ENCODE measurements at places on chromosomes 16 and 17.

- H3K4me3 ChIP-seq = no peak overlapping the region
- DNase-seq = no peak
- H3K27me3 ChIP-seq = no peaks in the 10 kb centered on the region
- no peak overlapping the region for H3K27ac ChIP-seq
- no peaks in the 10 kb centered on the region for H3K4me1 ChIP-seq
These were observed 20.2 kb downstream of the KNOP1 start for GRCh38 chr16:19697756-19698318.

- peaks cover 10% of the 10 kb centered on the region for H3K27me3 ChIP-seq
- H3K27ac ChIP-seq = no peak overlapping the region
- no peak overlapping the region for H3K4me3 ChIP-seq
These were observed 44.8 kb downstream of the WNT3 start for GRCh38 chr17:46773676-46774075.

DNA sequence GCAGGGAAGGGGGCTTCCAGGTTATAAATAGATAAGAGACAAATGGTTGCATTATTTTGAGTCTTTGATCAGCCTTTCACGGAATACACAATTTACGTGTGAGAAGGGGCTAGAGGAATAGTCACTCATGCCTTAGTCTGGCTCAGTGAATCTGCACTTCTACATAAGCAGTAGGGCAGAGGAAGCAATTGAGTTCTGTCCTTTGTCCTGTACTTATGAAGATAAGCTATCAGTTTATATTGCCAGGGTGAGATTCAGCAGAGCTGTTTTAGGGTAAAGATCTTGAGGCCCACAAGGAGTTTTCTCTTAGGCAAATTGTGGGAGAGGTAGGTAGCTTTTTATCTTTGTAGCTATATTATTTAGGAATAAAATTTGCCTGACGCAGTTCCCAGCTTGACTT lies 33.3 kb downstream of the TOM1L1 start:
- no peak overlapping the region for H3K4me3 ChIP-seq
- no peaks in the 10 kb centered on the region for H3K27me3 ChIP-seq
- H3K4me1 ChIP-seq = no peaks in the 10 kb centered on the region
- H3K27ac ChIP-seq = no peak overlapping the region
- no peak for DNase-seq

GRCh38 chr16:11978080-11978479 lies 1.5 kb downstream of the SNX29 start:
- no peak for DNase-seq
- peak overlapping the region; percentile 98 for H3K4me3 ChIP-seq
- H3K27me3 ChIP-seq = no peaks in the 10 kb centered on the region
- H3K36me3 ChIP-seq = peaks cover 58% of the 10 kb centered on the region
- H3K4me1 ChIP-seq = peaks cover 41% of the 10 kb centered on the region
- peak overlapping the region; percentile 94 for H3K27ac ChIP-seq

GRCh38 chr17:34113089-34113488 lies 142.0 kb upstream of the CCL2 start:
- H3K36me3 ChIP-seq = no peaks in the 10 kb centered on the region
- H3K27ac ChIP-seq = no peak overlapping the region
- DNase-seq = no peak
- no peak overlapping the region for H3K4me3 ChIP-seq
- peaks cover 37% of the 10 kb centered on the region for H3K27me3 ChIP-seq
- no peaks in the 10 kb centered on the region for H3K4me1 ChIP-seq

GRCh38 chr17:58679263-58680037 lies 12.4 kb downstream of the TEX14 start:
- no peak overlapping the region for H3K4me3 ChIP-seq
- H3K27me3 ChIP-seq = peaks cover 5% of the 10 kb centered on the region
- no peaks in the 10 kb centered on the region for H3K36me3 ChIP-seq
- peak overlapping the region; percentile 43 for H3K27ac ChIP-seq
- no peak for DNase-seq
- peaks cover 3% of the 10 kb centered on the region for H3K4me1 ChIP-seq

DNA sequence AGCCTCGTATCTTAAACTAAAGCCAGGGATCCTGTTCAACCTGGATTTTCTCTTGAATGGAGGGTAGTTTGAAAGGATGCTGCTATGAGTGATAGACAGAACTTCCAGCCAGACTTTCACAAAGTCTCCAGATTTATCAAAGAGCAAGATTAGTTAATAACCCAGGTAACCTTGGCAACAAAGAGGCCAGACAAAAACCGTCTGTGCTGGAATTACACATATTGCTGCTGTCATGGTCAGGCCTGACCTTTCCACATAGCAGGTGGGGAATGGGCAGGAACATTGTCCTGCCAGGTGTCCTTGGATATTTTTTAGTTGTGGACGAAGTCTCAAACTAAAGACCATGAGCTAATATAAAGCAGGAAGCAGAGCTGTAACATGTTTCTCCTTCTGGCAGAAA lies 52.5 kb downstream of the HLF start:
- DNase-seq = no peak
- H3K4me1 ChIP-seq = no peaks in the 10 kb centered on the region
- H3K27ac ChIP-seq = no peak overlapping the region
- no peak overlapping the region for H3K4me3 ChIP-seq
- peaks cover 17% of the 10 kb centered on the region for H3K27me3 ChIP-seq
- no peaks in the 10 kb centered on the region for H3K36me3 ChIP-seq

DNA sequence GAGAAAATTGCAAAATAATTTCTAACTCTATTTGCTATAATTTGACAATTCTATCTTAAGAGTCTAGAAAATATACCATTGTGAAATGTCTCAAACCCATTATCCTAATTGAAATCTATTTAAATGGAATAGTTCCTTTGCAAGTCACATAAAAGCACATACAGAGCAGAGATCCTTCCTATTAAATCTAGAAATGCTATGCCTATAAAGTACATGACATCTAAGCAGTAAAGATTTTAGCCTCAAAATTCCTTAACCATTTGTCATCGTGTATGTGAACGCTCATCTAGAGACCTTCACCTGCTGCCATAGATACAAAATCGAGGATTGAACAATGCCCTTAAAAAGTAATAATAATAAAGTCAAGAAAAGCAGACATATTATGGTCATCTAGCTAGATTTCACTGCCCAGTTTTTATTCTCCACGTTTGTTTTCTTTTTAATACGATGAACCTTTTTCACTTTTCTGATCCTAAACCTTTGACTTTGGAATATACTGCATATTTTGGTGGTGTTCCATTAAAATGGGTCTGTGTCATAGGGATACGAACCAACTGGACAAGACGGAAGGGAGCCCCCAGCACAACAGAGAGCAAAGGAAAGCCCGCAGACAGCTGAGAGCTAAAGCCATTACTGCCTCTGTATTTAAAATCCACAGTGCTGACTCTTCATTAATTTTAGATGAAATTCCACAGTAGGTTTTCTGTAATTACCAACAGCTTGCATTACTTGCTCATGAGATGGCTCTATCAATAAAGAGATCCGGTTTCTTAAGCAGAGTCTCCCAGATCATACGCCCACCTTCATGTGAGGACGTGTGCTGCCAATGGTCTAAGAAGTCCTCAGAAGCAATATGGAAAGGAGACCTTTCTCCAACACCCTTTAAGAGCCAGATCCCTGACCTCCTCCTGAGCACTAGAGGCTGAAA lies 17.6 kb downstream of the TEX2 start:
- H3K36me3 ChIP-seq = peaks cover 10% of the 10 kb centered on the region
- no peak overlapping the region for H3K27ac ChIP-seq
- DNase-seq = no peak
- no peak overlapping the region for H3K4me3 ChIP-seq
- H3K4me1 ChIP-seq = peaks cover 5% of the 10 kb centered on the region

DNA sequence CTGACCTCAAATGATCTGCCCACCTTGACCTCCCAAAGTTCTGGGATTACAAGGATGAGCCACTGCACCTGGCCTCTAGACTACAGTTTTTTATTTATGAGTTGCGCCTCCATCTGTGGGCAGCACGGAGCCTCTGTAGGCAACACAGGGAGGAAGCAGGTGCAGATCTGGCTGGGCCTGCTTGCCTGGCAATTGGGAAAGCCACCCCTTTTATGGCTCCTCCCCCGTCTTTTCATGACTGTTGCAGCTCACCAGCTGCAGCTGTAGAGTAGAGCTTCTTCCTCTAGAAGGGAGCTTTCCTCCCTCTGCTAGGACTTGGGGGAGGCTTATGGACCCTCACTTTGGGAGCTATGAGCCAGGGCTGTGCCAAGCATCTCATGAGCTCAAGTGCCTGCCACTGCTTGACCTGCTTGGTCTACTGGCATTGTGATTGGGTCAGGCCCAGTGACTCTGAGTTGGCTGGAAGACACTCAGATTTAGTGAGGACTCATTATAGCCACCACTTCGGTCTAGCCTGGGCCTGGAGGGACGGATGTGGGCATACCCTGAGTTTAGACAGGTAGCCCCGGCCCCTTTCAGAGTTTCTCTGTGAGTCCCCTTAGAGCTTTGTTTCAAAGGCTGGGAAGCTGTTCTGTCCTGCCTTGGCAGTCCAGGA lies 6.9 kb upstream of the SLC7A6 start:
- no peaks in the 10 kb centered on the region for H3K27me3 ChIP-seq
- DNase-seq = peak; percentile 59

DNA sequence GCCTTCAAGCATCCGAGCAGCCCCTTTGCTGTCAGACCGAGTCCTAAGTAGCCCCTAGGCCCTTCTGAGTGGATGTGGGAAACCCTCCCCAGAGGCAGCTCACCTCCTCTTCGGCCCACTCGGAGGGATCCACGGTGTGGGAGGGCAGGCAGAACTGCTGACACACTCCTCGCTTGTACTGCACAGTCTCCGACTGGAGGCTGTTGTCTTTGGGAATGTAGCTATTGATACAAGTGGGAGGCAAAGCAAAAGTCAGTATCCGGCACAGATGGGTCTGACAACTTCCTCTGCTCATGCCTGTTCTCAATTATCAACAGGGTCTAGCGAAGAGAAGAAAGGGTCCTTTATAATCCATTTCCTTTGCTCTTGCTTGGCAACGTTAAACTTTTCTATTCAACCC lies 25.9 kb upstream of the FOXJ1 start:
- no peak overlapping the region for H3K4me3 ChIP-seq
- no peak overlapping the region for H3K27ac ChIP-seq
- no peaks in the 10 kb centered on the region for H3K36me3 ChIP-seq

DNA sequence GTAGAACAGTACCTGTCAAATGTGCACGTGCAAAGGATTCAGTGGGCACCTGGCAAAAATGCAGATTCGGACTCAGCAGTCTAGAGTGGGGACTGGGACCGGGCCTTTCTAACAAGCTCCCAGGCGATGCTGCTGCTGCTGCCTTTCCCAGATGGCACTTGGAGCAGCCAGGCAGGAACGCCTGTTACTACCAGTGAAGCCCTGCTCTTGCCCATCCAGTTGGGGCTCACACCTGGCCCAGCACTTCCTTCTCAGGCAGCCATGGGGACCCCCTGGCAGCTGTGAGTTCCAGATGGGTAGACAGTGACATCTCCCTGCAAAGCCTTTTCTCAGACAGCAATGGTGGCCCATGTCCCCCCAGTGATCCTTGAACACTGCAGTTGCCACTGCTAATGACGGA lies 30.4 kb downstream of the KDM8 start:
- peaks cover 72% of the 10 kb centered on the region for H3K4me1 ChIP-seq
- no peak overlapping the region for H3K4me3 ChIP-seq
- H3K27me3 ChIP-seq = no peaks in the 10 kb centered on the region
- H3K36me3 ChIP-seq = peaks cover 45% of the 10 kb centered on the region
- DNase-seq = no peak
- H3K27ac ChIP-seq = peak overlapping the region; percentile 74

DNA sequence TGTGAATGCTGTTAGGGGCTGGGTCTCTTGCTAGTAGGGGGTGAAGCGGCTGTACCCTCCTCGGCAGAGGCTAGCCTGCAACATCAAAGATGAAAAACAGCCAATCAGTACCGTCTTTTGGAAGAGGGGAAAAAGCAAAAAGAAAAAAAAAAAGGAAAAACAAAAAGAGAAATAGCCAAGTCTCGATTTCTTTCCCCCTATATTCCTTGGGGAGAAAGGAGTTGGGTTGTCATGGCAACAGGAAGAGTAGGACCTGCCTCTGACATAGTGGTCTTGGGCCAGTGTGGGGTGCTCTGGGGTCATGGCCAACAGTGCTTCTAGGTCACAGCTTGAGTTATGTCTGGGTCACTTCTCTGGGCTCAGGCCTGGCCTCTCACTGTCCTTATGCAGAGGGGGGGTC lies 17.9 kb downstream of the ENGASE start:
- peaks cover 8% of the 10 kb centered on the region for H3K36me3 ChIP-seq
- no peak overlapping the region for H3K27ac ChIP-seq
- H3K4me1 ChIP-seq = peaks cover 2% of the 10 kb centered on the region
- DNase-seq = no peak
- H3K27me3 ChIP-seq = peaks cover 31% of the 10 kb centered on the region
- no peak overlapping the region for H3K4me3 ChIP-seq

- no peaks in the 10 kb centered on the region for H3K36me3 ChIP-seq
- no peak overlapping the region for H3K4me3 ChIP-seq
- no peaks in the 10 kb centered on the region for H3K27me3 ChIP-seq
- no peak overlapping the region for H3K27ac ChIP-seq
These were observed 89.9 kb upstream of the EEF2KMT start for GRCh38 chr16:5187402-5187952.

- DNase-seq = no peak
- H3K36me3 ChIP-seq = no peaks in the 10 kb centered on the region
- peaks cover under 1% of the 10 kb centered on the region for H3K4me1 ChIP-seq
- no peak overlapping the region for H3K4me3 ChIP-seq
- H3K27me3 ChIP-seq = no peaks in the 10 kb centered on the region
These were observed 809 bp downstream of the C16orf90 start for GRCh38 chr16:3494386-3494973.

DNA sequence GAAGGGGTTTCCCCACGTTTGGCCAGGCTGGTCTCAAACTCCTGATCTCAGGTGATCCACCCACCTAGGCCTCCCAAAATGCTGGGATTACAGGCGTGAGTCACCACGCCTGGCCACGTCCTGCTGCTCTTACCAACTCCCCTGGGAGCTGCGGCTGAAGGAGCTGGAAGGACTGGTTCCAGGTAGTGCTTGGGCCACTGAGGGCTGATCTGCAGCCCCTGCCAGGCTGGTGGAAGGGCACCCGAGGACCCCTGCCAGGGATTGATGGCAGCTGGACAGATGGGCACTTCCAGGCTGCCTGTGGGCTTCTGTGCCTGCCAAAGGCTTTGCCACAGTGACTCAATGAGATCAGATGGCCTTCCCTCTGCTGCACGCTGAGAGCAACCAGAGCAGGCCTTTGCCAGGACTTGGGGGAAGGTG lies 2.3 kb downstream of the OXLD1 start:
- peaks cover 38% of the 10 kb centered on the region for H3K4me1 ChIP-seq
- no peak for DNase-seq
- peak overlapping the region; percentile 13 for H3K4me3 ChIP-seq
- H3K27me3 ChIP-seq = no peaks in the 10 kb centered on the region
- H3K36me3 ChIP-seq = peaks cover 26% of the 10 kb centered on the region

GRCh38 chr17:69404399-69404798 lies 10.1 kb upstream of the MAP2K6 start:
- no peaks in the 10 kb centered on the region for H3K4me1 ChIP-seq
- no peak overlapping the region for H3K4me3 ChIP-seq
- peaks cover 3% of the 10 kb centered on the region for H3K36me3 ChIP-seq
- DNase-seq = no peak

Data from stimulated activated naive B cell treated with anti-CD40 and anti-IgM and Interleukin-4, amounts not matched to agents 10 μg/mL and 1 μg/mL and 100 μg/mL, for 72 hours (primary cell).